ENCODE measurements at places on chromosomes 7 and 10.

DNA sequence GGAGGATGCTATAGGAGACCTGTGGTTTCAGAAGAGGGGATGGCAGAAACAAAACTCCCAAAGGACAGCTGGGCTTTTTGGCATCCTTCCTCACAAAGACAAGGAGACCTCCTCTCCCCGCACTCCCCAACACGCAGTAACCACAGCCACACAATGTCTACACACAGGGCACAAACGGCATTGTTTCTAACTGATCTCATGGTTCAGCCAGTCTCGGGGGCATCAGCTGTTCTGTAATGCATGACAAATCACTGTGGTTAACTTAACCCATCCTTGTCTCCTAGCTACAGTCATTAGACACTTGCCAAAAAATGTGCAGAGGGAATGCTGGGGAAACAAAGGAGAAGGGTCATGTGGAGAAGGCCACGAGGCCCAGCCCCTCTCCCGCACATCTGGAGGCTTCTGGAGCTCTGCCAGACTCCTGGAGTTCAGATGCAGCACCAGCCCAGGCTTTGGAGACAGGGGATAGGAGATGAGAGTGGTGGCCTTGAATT lies 7.6 kb upstream of the ADAMTS14 start:
- DNase-seq, result peak; percentile 88

DNA sequence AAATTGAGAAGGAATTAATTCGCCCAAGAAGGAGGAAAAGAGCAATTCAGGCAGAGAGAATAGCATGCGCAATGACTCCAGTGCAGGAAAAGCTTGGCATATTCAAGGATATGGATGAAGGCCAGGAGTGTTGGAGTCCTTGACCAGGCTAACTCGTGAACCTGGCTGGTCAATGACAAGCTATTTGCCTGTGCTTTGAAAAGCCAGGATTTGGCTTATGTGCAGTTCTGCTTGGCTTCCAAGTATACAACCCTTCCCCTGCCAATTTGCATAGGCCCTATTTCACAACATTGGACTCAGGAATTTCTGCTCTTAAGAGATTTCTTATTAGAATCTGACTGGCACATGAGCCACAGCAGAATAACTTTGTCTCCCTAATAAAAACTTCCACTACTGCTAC lies 72.3 kb upstream of the SP8 start:
- no peak for DNase-seq

- DNase-seq, result no peak
Measured at GRCh38 chr7:2876031-2876731, 32.1 kb upstream of the GNA12 start.

DNA sequence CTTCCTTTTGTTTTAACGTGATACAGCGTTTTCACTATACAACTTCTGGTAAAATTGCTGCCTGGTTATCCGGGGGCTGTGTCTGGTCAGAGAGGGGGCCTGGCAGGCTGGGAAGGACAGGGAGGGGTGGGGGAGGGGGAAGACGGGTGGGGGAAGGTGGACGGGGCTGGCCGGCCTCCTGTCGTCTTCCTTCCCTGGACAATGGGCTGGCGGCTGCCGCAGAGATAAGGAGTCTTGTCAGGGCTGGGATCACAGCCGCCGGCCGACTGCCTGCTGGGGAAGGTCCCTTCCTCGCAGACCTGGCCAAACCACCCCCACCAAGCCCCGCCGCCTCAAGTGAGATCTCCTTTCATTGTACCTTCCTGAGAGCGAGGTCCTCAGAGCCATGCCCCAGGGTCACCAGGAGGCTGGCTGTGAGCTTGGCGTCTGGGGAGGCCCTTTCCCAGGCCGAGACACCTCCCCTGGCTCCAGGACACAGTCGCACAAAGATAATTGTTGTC lies 151.2 kb upstream of the TNRC18 start:
- DNase-seq, result no peak

- DNase-seq, result no peak
Measured at GRCh38 chr7:116478834-116479233, 20.7 kb upstream of the CAV2 start.

- DNase-seq, result peak; percentile 18
Measured at GRCh38 chr7:73350306-73351068, 22.5 kb downstream of the FKBP6 start.

- DNase-seq, result no peak
Measured at GRCh38 chr10:11170993-11171851, 153.6 kb downstream of the CELF2 start.

GRCh38 chr10:49656845-49657493 lies 22.5 kb upstream of the C10orf53 start:
- DNase-seq, result no peak

DNA sequence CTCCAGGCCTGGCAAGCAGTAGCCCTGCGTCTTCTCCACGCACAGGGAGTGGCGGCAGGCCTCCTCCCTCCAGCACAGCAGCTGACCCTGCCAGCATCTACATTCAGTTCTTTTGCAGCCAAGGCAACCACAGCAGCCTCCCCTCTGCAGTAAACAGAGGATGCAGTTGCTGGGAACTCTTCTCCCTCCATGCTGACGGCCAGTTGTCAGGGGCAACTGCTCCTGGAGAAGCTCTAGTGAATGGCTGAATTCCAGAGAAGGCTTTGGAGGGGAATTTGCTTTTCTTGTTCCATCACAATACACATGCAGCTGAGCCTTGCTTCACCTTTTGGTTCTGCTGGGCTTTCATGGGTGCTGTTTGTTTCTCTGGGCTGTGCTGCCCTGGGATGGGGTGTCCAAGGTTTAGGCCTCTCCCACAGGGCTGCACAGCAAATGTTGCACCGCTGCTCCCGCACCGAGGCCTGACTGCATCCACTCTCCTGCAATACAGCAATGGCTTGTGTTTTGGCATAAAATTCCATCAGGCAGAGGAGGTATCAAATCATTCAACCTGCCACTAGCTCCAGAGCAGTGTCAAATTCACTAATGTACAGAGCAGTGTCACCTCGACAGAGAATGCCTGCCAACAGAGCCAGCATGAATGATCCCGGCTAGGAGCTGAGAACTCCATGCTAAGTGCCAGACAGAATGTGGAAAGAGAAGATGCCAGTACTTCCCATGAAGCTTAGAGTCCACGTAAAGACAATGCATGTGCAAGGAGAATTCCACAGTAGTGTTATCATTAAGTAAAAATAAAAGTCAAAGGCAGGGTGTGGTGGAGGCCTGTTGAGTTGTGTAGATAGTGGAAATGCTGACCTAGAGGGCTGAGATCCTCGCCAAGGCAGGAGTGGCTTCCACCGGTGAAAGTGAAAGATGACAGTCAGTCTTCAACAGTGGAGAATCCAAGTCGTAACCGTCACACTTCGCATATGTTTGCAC lies 399.6 kb downstream of the DPP6 start:
- DNase-seq, result no peak

DNA sequence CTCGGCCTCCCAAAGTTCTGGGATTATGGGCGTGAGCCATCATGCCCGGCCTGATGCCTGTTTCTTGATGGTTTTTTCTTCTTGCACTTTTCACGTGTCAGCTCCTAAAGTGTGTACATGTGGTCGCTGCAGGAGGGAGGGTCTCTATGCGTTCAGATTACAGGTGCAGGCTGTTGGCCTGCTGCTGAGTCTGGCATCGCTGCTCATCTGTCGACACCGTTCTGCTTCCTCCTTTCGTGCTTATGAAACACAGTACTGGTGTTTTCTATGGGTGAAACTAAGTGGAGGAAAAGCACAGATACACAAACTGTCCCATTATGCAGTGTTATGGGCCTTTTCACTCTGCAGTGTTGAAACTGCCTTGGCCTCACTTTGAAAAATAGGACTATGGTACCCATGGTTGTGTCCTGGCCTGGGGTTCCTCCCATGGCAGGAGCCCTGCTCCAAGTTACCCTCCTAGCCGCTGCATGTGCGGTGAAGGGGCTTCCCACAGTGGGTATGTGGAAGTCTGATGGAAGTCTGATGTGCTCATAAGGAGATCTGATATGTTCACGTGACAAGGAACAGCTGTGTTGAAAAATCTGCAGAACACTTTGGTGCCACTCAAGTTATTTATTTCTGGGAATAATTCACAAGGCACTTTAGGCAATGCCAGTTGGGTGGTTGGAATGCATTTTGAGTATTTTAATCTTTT lies 23.5 kb downstream of the OGDH start:
- DNase-seq, result no peak

Data from brain pericyte (primary cell).